ENCODE measurements at places on chromosomes 2 and 18.

- no peak for DNase-seq
These were observed 124.0 kb downstream of the GATA6 start for GRCh38 chr18:22293417-22293816.

DNA sequence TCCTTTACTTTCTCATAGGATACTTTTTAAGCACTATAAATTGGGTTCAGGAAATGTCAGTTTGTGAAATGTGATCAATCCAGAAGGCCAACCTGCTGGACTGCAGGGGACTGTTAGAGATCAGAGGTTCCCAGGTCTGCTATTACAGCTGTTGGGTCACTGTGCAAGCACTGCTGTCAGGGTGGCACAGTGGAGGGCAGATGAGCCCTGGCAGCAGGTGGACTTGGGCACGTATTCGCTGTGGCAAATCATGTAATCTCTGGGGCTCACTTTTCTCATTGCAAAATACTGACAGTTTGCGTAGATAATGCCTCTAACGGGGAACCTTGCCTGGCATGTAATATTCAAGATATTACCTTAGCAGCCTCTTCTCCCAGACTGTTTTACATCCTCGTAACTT lies 18.1 kb downstream of the RAB31 start:
- no peak for DNase-seq

- no peak for DNase-seq
These were observed 27.6 kb downstream of the SOX11 start for GRCh38 chr2:5719629-5720334.

- DNase-seq: no peak
These were observed 183.9 kb downstream of the FMNL2 start for GRCh38 chr2:152518641-152519580.

DNA sequence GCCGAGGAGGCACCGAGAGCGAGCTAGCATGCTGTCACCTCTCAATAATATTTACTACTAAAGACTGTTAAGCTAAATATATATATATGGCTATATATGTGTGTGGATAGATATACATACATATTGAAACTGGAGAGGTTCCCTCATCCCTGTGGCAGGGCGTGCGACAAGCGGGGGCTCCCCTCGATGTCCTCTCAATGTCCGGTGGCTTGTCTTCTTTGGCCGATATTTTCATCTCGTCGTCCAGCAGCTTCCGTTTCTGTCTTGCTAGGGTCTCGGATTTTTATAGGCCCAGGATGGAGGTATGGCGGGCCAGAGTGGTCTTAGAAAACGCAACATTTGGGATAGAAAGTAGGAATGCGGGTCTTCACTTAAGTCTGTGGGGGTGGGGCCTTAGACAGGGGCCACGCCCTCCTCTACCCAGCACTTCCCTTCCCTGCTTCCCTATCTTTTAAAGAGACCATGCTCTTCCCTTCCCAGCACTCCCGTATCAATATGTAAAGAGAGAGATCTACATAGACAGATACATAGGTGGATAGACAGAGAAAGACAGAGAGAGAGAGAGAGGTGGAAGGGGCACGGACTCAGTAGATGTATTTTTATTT lies 866.8 kb downstream of the DSC3 start:
- DNase-seq: no peak

DNA sequence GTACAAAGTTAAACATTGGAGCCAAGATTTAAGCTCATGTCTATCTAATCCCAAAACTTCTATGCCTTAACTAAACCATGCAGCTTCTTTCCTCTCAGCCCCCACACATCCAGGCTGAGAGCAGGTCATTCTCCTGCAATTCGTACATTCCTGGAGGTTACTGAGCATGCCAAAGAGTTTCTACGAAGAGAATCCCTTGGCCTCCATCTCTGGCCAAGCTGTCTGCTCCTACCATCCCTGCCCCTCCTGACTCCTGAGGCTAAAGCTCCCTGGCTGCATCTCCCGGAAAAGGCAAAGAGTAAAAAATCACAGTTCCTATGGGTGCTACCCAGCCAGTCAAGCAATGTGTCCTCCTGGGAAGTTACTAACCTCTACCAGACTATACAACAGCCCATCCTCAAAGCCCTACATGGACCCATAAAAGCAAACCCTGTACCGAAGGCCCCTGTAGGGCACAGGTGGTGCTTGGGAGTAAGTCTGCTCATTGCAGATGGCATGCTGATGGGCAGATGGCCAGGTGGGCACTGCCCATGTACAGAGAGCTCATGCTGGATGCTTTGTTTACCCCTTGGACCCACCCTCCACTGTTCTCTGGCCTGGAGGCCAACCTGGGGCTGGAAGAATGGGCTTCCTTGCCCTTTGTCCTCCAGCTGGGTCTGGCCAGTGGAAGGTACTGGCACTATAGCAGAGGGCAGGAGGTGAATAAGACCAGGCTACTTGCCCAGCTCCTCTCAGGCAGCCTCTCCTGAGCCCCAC lies 99.5 kb downstream of the TTC32 start:
- no peak for DNase-seq

DNA sequence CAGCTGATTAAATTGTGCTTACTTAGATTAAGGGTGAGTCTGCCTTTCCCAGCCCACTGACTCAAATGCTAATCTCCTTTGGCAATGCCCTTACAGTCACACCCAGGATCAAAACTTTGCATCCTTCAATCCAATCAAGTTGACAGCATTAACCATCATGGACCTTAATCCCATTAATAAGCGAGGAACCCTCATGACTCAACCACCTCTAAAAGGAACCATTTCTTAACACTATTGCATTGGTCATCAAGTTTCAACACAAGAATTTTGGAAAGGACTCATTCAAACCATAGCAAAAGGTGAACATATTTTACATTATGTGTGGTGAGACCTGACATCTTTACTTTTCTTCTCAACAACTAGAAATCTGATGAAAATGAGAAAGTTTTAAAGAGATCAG lies 187.0 kb downstream of the OSR1 start:
- no peak for DNase-seq

- DNase-seq: no peak
These were observed 250 bp upstream of the SPEG start for GRCh38 chr2:219434468-219434717.

GRCh38 chr18:55265130-55265675 lies 305.9 kb upstream of the CCDC68 start:
- no peak for DNase-seq

GRCh38 chr2:221124532-221125240 lies 447.4 kb downstream of the EPHA4 start:
- no peak for DNase-seq

DNA sequence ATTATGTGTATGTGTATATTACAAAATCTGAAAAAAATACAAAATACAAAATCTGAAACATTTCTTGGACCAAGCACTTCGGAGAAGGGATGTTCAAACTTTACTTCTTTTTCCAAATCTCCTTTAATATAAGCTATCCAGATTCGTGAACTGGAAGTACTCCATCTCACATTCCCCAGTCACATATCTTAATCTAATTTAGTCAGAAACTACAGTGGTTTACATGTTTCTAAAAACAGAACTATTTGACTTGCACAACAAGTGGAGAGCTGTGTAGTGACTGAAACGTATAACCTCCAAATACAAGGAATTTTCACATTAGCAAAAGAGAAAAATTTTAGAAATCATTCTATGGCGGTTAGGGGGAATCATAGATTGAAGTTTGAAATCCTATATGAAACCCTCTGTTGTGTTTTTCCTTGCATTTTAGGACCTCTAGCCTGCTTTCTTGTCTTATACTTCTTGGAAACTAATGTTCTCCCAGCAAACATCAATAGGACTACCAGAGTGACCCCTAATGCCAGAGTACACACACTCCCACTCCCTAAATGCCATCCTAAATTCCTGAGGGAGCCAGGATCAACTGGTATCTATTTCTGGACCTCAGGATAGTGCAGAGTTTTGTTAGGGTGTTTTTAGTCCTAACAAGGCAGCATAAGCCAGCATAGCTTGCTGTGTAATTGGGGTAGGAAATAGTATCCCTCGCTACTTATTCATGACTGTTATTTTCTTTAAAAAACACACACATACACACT lies 30.2 kb upstream of the ROCK1 start:
- no peak for DNase-seq

DNA sequence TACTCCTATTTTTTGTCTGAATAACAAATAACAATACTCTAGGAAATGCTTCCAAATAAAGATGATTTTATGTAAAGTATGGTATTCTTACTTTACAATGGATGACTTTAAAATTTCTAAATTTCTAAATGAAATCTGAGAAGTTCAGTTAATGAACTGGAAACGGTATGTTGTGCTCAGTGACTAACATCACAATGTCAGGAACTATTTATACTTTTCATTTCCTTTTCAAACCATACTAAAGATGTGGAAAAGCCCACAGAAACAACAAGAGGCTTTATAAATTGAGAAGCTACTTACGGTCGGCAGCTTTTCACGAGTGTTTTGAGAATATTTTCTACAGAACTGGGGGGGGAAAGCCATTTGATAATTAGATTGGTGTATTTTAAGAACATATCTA lies 31.1 kb downstream of the PSME4 start:
- DNase-seq: no peak

DNA sequence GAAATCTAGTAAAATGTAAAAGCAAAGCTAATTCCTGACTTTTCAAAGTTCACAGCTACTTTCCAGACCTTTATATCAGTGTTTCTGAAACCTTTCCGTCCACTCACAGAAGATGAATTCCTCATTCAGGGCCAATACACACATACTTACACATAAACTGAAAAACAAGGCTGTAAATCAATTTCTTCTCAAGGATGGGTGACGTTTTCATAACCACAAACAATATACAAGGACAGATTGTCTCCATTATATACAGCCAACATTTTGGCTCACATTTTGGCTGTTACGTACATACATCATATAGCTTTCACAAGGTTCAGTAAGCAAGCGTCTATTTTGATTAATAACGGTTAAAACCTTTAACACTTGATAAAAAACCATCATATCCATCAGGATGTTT lies 1.4 kb downstream of the RPRD1A start:
- DNase-seq: no peak

- DNase-seq: no peak
These were observed 1696.3 kb upstream of the TMEFF2 start for GRCh38 chr2:193891023-193891422.

- no peak for DNase-seq
These were observed 71.3 kb downstream of the FMNL2 start for GRCh38 chr2:152406119-152406835.

GRCh38 chr18:46397174-46397573 lies 259.8 kb downstream of the LOXHD1 start:
- no peak for DNase-seq

GRCh38 chr2:55498582-55498981 lies 20.9 kb upstream of the CFAP36 start:
- no peak for DNase-seq

DNA sequence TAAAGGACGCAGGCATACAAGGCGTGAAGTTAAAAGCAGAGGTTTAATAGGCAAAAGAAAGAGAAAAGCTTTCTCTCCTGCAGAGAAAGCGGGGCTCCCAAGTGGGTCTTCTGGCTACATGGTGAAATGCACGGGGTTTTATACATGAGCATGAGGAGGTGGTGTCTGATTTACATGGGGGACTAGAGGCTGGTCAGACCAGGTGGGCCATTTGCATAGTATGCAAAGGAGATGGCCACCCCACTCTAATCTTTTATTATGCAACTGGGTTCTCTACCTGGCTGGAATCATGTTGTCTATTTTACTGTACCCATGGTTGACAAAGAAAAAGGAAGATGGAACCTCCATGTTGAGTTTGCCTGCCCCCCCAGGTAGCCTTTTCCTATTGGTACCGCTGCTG lies 356.2 kb downstream of the KCNJ3 start:
- no peak for DNase-seq

DNA sequence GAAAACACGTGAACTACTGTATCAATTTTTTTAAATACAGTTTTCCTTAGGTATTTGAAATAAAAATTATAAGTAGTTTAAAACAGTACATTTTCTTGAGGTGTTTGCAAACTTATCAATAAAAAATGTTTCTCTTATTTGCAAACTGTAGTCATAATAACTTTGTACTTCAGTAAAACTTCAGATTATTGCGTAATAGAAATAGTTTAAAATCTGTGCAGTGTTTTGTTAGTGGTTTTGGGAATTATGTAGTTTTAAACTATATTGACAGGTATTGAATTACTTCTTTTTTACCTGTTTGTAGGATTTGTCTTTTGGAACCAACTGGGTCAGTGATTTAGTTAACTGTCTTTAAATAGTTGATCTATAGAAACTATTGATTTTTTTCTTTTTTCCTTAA lies 7.3 kb downstream of the NAPG start:
- DNase-seq: no peak

DNA sequence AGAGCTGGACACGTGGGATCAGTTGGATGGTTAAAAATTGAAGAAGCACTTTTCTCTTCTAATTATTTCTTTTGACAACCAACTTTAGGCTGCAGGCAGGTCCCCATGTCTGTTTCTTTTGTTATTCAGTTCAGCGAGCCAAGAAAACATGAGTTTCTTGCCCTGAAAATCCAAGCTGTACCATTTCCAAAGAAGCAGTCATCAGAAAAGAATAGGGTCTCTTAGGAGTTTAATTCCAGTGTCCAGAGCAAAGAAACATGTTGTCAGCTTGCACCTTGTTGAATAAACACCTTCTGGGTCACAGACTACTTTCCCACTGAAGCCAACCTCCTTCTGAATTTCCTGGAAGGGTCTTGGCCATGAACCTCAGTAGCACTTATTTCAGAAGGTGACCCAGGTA lies 170.5 kb upstream of the COPS8 start:
- no peak for DNase-seq

GRCh38 chr2:221517696-221518151 lies 54.4 kb downstream of the EPHA4 start:
- peak; percentile 38 for DNase-seq

DNA sequence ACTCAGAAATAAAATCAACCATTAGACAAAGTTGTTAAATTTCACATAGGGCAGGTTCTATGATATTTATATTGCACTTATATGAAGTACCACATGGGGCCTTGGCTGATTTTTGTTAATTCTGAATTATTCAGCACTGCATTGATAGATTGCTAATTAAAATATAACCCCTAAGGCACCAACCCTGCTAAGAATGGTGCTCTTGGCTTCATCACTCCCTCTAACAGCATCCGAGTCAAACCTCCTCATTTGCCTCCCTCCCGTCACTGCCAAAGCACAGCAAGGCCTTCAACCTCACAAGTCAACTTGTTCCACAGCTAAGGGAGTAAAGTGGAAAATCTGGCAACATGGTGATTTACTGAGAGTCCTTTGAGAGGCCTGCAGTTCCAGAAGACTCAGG lies 27.0 kb downstream of the MYO5B start:
- no peak for DNase-seq

GRCh38 chr2:214676421-214677089 lies 132.9 kb downstream of the BARD1 start:
- no peak for DNase-seq

GRCh38 chr2:141741652-141742051 lies 389.2 kb downstream of the LRP1B start:
- no peak for DNase-seq

DNA sequence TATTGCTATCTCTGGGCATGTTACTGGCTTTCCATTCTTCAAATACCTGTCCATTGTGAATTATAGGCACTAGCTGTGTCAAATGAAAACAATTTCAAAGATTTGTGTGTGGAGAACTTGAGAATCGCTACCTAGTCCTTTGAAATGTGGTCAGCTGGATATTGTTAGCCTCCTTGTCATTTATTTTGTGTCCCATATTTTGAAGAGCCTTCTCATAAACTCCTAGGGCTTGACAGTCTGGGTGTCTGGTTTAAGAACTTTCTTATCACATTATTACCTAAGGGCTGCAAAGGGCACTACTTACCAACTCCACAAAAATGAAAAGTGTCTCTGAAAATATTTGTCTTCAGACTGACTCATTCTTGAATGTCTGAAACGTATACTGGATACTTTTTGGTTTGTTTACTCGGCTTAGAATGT lies 50.2 kb downstream of the COL4A3 start:
- no peak for DNase-seq

- DNase-seq: no peak
These were observed 82.0 kb downstream of the GPD2 start for GRCh38 chr2:156518138-156518537.
